Effector memory CD8-positive, alpha-beta T cell (primary cell): ENCODE measurements at places on chromosomes 6 and 20.

GRCh38 chr6:6931071-6932025 lies 176.4 kb upstream of the RREB1 start:
- no peak for DNase-seq

GRCh38 chr20:20604357-20604756 lies 108.1 kb downstream of the RALGAPA2 start:
- no peak for DNase-seq

DNA sequence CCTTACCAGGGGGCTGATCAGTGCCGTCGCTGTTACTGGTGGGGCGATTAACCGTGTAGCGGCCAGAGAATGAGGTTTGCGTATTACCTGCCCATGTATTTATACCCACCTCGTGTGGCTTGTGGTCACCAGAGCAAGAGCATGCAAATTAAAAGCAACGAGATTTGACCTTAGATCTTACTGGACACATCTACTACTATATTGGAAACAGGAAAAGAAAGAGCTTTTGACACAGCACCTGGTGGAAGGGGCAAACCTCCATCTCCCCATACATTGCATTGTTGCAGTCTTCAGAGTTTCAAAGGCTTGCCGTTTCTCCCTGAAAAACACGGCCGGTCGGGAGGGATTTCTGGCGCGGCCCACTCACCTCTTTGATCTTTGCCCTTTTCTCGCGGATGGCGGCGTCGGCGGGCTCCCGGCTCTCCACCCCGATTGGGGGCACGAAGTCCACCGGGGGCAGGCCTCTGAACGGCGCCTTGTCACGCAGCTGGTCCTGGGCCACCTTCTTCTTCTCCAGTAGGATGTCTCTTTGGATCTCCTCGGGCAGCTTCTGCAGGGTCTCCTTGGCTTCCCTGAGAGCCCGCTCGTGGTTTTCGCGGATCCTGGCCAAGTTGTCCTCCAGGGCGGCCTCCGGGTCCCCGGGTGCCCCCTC lies 1.3 kb downstream of the MAN1A1 start:
- DNase-seq: peak; percentile 23

DNA sequence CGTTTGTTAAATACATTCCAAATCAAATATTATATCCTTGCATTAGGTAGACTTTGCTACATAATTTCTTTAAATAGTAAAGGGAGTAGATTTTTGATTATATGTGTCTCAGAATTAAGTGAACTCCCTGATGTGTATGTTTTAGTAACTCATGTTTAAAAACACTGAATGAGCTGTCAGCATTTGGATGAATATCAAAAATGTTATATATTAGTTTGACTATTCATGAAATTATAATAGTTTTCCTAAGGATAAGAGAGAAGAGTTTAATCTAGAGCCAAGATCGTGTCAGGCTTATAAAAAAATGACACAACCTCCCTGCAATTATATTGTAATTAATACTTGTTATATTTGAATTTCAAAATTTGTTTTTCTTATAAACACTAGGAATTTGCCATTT lies 195.2 kb downstream of the COL19A1 start:
- DNase-seq: no peak

- no peak for DNase-seq
These were observed 155.2 kb downstream of the BTBD3 start for GRCh38 chr20:12072954-12073264.

DNA sequence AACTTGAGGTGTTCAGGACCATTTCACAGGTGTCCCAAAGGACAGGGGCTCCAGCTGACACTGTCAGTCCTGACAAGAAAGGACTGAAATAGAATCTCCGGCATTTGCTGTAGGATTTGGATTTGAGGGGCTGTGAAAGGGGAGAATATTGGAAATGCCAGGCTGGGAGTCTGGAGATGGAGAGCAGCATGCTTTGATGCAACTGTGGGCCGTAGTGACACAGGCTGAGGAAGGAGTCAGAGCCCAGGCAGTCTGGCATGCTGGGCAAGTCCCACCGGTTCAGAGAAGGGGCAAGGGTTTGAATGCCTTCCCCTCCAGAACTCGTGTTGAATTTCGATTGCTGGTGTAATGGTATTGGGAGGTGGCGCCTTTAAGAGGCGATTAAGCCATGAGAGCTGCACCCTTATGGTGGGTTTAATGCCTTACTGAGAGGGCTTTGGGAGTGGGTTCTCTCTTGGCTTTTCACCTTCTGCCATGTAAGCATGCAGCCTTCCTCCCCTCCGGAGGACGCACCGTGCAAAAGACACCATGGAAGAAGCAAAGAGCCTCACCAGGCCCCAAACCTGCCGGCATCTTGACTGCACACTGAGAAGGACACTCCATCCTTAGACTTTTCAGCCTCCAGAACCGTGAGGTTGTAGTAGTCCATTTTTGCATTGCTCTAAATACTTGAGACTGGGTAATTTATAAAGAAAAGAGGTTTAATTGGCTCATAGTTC lies 9.4 kb upstream of the PYGB start:
- DNase-seq: no peak

DNA sequence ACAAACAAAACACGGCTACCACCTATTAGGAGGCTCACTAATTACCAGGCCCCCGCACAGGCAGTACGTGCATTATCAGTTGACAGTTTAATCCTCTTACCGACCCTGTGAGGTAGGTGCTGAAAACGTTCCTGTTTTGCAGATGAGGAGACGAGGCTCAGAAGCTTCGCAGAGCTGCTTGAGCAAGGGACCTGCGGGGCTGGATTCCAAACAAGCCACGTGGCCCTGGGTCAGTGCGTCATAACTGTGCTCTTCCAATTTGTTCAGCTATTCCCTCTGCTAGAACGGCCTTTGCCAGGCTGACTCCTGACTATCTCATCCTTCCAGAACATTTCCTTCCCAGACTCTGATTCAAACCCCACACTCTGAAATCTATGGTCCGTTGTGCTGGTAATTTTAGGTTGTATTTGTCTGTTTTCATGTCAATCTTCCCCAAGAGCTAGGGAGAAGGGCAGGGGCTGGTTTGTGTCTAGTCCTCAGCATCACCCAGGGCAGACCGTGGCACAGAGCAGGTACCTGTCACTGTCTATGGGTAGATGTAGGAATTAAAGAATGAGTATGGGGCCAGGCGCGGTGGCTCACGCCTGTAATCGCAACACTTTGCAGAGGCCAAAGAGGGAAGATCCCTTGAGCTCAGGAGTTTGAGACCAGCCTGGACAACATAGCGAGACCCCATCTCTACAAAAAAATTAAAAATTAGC lies 28.8 kb upstream of the TLDC2 start:
- no peak for DNase-seq

GRCh38 chr20:25000268-25000801 lies 7.8 kb upstream of the APMAP start:
- no peak for DNase-seq

DNA sequence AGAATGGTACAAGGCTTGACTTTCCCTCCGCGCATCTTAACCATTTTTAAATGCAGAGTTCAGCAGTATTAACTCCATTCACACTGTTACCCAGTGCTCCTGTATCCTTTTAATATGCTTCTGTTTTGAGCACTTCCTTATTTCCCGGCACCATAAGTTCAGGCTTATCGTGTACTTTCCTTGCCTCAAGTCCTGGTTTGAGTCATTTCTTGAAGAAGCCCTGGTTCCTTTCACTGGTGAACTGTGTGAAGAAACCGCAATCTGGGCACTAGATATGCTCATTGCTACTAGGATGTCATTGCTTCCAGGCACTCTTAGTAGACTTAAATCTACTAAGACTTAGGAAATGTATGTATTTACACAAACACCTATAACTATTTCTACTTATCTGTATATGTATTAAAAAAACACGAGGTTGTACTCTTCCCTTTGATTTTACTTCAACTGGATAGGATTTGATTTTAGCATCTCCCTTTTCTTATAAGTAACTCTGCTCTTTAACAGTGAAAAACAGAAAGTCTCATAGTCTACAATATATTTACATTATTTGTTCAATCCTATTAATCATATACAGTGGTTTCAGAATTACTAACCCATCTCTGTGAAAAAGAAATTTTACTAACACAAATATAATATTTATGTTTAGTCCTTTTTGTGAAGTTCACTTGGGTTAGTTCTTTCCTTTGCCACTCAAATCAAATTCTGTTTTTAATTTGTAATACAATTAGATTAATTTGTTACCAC lies 135.5 kb downstream of the CDKAL1 start:
- DNase-seq: no peak

DNA sequence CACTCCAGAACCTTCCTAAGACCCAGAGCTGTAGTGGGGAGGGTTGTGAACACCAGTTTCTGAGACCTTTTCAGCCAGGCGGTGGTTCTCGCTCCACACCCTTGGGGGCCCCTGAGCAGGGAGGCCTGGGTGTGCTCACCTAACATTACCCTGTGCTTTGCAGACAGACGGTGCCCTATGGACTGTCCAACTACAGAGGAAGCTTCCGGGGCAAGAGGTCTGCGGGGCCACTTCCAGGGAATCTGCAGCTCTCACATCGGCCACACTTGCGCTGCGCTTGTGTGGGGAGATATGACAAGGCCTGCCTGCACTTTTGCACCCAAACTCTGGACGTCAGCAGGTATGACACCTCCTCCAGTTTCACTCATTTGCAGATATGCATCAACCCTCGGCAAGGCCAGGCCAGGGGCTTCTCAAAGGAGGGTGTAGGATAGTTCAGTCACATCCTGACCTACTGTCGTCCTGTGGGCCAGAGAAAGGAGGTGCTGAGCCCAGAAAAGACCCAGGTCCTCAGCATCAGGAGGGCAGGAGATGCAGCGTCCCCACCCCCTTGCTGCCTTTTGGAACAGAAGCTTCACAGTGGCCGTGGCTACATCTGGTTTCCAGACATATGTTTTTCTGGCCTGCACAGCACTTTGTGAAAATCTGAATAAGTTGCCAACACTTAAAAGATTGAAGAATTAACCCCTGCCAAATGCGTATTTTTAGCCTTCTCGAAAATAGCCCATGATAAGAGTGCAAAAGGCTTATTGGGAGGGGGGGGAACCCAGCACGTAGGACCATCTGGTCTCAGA lies 20.6 kb downstream of the EDN3 start:
- DNase-seq: no peak

- no peak for DNase-seq
These were observed 57.4 kb upstream of the PSMF1 start for GRCh38 chr20:1060985-1061384.

DNA sequence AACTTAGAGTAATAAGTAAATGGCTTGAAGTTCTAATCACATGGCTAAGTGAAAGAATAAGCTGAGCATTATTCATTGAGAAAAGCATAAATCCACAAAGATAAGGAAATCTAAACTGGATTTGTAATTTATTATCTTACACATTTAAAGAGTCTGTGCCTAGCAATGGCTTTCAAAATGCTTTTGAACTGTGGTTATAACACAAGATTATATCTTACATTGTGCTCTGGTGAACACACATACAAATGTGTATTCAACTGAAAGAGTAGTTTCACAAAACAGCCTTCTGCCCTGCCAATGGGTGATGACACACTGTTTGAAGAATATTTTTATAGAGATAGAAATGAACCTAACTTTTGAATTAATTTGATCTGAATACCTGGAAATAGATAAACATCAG lies 83.3 kb downstream of the AFDN start:
- no peak for DNase-seq

DNA sequence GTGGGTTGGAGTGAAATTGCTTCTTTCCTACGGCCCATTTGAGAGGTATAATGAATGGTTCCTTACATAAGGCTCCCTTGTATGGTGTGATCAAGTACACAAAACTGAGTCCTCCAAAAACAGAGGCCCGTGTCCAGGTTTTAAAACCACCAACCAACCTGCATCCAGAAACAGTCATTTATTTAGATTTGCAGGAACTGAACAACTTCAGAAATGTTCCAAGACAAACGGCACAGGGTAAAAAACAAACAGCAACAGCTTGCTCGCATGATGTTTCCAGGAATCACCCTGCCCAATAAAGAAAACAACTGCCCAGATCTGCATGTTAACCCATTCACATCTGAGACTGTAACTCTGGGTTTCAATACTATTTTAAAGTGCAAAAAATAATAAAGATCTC lies 40.2 kb upstream of the TRAM2 start:
- no peak for DNase-seq

- no peak for DNase-seq
These were observed 27.0 kb downstream of the RPRD1B start for GRCh38 chr20:38060536-38060935.

- DNase-seq: no peak
These were observed 7.5 kb upstream of the BAK1 start for GRCh38 chr6:33587529-33587928.

- DNase-seq: no peak
These were observed 118.5 kb downstream of the SIM1 start for GRCh38 chr6:100346203-100346602.

- peak; percentile 47 for DNase-seq
These were observed at the start of gene SLC2A4RG for GRCh38 chr20:63739130-63740069. Gene SLC2A4RG, plus strand, starts transcription at chr20:63739776. Its CDS starts 137 bp downstream, at chr20:63739913.

- DNase-seq: no peak
These were observed 73.1 kb downstream of the OR2B2 start for GRCh38 chr6:27838945-27839625.

- DNase-seq: no peak
These were observed 16.2 kb downstream of the DNAJC5 start for GRCh38 chr20:63911176-63911575.
